ENCODE measurements at places on chromosomes 6 and 20.

GRCh38 chr20:9134346-9134745, 65.5 kb downstream of the PLCB4 start:
- H3K4me3 ChIP-seq = no peak overlapping the region
- no peak for DNase-seq
- H3K36me3 ChIP-seq = no peaks in the 10 kb centered on the region
- no peaks in the 10 kb centered on the region for H3K27me3 ChIP-seq
- no peaks in the 10 kb centered on the region for H3K4me1 ChIP-seq
- no peak overlapping the region for H3K27ac ChIP-seq

- H3K27ac ChIP-seq = no peak overlapping the region
- H3K4me1 ChIP-seq = no peaks in the 10 kb centered on the region
- H3K36me3 ChIP-seq = no peaks in the 10 kb centered on the region
- H3K27me3 ChIP-seq = no peaks in the 10 kb centered on the region
- no peak overlapping the region for H3K4me3 ChIP-seq
Measured at GRCh38 chr6:21856456-21856825, 262.9 kb downstream of the SOX4 start.

DNA sequence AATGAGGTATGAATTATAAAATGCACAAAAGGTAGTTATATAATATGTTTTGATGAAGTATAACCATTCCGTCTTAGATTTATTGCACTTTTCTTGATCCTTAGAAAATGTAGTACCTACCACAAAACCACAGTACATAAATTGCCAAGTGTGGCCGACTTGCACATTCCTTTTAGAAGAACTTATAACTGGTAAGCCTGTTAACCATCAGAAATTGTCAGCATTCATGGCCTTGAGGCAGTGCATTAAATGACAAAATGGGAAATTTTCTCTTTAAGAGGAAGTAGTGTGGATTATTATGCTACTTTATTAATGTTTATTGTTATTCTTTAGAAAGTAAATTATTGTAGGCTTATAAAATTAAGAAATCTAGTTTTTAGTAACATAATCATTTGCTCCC, 29.6 kb downstream of the TAB2 start:
- H3K4me3 ChIP-seq = no peak overlapping the region
- H3K36me3 ChIP-seq = no peaks in the 10 kb centered on the region
- H3K27ac ChIP-seq = no peak overlapping the region
- no peaks in the 10 kb centered on the region for H3K27me3 ChIP-seq

GRCh38 chr6:112218563-112218962, 35.8 kb downstream of the LAMA4 start:
- H3K4me1 ChIP-seq = no peaks in the 10 kb centered on the region
- no peaks in the 10 kb centered on the region for H3K36me3 ChIP-seq
- no peak overlapping the region for H3K27ac ChIP-seq
- H3K27me3 ChIP-seq = no peaks in the 10 kb centered on the region
- no peak for DNase-seq

DNA sequence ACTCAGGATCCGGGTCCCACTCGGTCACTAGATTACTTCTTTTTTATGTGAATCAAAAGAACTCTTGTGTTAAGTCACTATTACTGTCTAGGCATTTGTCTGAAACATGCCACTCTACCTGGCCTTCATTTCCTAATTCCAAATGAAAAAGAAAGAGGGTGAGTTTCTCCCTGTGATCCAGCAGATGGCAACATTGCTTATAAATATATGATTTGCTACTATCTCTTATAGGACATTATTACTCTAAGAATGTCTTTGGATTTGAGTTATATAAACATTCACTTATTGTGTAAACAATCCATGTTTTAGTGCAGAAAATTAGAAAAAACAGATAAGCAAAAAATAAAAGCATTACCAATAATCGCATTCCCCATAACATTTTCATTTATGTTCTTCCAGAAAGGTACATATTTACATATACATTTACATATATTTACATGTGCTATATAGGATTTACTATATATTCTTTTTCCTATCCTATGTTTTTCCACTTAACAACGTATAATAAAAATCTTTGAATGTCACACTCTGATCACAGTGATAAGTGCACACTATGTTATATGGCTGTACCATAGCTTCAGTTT, 66.9 kb downstream of the FAXC start:
- H3K27ac ChIP-seq = no peak overlapping the region
- DNase-seq = no peak

- no peak for DNase-seq
- H3K27ac ChIP-seq = no peak overlapping the region
- H3K4me3 ChIP-seq = no peak overlapping the region
- no peaks in the 10 kb centered on the region for H3K27me3 ChIP-seq
- H3K36me3 ChIP-seq = no peaks in the 10 kb centered on the region
Measured at GRCh38 chr6:165729307-165729936, 66.4 kb upstream of the PDE10A start.

DNA sequence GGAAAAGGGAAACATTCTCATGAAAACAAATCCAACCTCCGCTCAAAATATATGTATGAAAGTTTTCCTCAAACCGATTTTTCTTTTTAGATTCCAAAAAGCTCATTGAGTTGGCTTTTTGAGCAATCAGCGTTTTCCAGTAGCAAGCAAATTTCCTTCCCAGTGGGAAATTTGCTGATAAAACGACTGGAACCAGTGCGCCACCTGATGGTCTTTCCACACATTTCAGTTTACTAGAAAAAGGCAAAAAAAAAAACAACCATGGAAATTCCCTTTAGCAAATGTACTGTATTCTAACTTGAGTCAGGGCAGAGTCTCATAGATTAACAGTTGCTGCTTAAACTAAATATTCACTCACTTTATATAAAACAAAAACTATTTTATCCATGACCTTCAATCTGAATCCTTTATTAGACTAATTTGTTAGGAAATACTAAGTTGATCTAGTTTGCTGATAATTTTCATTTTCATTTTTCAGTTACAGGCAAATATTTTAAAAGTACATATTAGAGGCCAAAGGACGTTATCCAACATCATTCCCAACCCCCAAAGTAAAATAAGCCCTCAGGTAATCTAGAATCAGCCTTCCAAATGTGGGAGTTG, 271.5 kb downstream of the FOXA2 start:
- no peaks in the 10 kb centered on the region for H3K36me3 ChIP-seq
- H3K4me3 ChIP-seq = no peak overlapping the region
- H3K4me1 ChIP-seq = no peaks in the 10 kb centered on the region
- no peak for DNase-seq

DNA sequence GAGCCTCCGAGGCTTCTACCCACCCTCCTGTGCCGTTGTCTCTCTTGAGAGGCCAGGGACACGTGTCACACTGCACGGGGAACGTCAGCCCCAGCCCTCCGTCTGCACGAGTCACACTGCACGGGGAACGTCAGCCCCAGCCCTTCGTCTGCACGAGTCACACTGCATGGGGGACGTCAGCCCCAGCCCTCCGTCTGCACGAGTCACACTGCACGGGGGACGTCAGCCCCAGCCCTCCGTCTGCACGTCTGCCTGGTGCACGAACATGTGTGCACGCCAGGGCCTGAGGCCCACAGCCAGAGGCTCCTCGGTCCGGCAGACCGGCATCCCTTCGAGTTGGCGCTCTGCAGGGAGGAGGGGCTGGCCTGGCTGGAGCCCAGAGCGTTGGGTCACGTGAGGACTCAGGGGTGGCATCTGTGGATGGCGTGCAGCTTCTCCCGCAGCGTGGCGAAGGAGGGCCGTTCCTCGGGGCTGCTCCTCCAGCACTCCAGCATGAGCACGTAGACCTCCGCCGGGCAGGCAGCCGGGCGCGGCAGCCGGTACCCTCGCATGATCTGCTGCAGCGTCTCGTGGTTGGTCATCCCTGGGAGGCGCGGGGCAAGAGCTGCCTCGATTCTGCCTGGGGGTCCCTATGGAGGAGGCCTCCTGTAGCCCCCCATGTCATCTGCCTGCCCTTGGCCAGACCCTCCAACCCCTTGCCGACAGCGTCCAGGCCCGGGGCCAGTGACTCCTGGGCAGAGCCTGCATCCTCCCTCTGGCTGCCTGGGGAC, 3.4 kb upstream of the PTK6 start:
- no peak for DNase-seq
- H3K4me3 ChIP-seq = no peak overlapping the region
- H3K27me3 ChIP-seq = no peaks in the 10 kb centered on the region
- H3K27ac ChIP-seq = no peak overlapping the region
- peaks cover 31% of the 10 kb centered on the region for H3K4me1 ChIP-seq

DNA sequence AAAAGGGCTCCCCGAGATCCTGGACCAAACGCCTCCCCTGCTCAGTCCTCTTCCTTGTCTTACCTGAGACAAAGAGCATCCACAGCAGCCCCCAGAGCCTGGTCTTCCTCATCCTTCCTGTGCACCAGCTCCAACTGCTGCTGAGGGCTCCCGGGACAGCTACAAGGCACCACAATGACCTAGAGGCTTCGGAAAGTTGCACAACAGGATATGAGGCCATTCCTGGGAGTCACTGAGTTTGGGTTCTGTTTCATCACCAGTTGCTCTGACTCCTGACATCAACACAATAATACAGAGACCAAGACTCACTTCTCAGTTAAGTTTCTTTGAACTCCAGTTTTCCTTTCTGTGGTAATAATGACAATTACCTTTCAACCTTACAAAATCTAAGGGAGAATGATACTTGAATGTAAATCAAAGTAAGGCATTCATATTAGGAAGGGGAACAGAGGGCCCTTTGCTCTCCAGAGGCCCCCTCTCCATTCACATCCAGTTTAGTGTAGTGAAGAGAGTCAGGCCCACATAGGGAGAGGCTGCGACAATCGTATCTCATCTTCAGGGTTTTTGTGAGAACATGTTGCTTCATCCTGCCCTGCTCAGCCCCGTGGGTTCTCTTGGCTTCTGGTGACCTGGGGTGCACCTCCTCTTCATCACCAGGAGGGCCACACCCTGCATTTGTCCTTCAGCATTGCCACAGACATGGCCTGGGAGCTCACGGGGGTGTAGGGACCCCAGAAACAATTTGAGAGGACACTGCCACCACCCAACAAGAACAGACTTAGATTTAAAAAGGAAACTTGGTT, at the start of gene TREM1:
TREM1 (minus strand) TSS at position 139 of the 803 bp plus-strand sequence; CDS start at position 112, 27 bp downstream.
- no peak within 1 kb of the TSS for H3K27ac ChIP-seq
- H3K27me3 ChIP-seq = no peaks in the 10 kb centered on the region
- H3K4me3 ChIP-seq = no peak within 1 kb of the TSS
- no peaks in the 10 kb centered on the region for H3K4me1 ChIP-seq
- H3K36me3 ChIP-seq = no peaks in the 10 kb centered on the region
- DNase-seq = no peak

DNA sequence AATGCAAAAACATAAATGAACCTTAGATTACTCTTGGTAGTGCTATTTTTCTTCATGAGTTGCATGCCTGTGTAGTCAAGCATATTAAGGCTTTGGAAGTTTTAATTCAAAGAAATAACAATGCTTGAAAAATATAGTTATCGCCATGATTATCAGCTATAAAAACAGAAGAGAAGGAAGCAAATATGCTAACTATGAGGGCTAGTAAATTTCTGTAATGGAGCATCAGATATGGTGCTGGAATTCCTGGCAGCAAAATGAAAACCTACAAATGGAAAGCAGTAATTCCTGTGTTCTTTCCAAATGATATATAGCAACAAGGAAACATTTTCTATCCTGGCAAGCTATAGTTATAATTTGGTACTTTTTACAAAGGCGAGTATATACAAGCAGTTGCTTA, 29.7 kb downstream of the DOP1A start:
- no peak overlapping the region for H3K4me3 ChIP-seq
- H3K27me3 ChIP-seq = no peaks in the 10 kb centered on the region
- no peak overlapping the region for H3K27ac ChIP-seq
- H3K4me1 ChIP-seq = no peaks in the 10 kb centered on the region

DNA sequence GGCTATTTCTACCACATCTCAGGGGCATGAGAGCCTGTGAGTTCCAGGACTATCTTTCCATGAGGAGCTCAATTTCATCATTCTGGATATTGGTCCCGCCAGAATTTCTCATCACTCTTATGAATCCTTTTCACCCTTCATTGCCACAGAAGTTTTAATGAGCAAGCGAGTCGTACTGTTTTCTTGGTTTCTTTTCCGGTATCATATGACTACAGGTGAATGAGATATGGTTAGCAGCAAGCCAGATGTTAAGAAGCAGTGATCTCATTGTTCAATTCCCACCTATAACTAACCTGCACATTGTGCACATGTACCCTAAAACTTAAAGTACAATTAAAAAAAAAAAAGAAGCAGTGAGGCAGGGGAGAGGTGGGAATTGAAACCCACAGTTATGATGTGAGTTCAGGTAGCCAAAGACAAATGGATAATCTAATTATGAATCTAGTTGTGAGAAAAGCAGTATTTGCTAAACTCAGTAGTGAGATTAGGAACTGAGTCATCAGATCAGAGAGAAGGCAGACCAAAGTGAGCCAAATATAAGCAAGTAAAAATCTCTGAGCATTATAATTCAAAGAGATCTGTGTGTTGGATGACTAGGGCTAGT, 78.0 kb upstream of the ELOVL5 start:
- peaks cover 5% of the 10 kb centered on the region for H3K27me3 ChIP-seq
- H3K4me1 ChIP-seq = peaks cover 8% of the 10 kb centered on the region
- H3K36me3 ChIP-seq = no peaks in the 10 kb centered on the region
- no peak overlapping the region for H3K27ac ChIP-seq
- no peak for DNase-seq

DNA sequence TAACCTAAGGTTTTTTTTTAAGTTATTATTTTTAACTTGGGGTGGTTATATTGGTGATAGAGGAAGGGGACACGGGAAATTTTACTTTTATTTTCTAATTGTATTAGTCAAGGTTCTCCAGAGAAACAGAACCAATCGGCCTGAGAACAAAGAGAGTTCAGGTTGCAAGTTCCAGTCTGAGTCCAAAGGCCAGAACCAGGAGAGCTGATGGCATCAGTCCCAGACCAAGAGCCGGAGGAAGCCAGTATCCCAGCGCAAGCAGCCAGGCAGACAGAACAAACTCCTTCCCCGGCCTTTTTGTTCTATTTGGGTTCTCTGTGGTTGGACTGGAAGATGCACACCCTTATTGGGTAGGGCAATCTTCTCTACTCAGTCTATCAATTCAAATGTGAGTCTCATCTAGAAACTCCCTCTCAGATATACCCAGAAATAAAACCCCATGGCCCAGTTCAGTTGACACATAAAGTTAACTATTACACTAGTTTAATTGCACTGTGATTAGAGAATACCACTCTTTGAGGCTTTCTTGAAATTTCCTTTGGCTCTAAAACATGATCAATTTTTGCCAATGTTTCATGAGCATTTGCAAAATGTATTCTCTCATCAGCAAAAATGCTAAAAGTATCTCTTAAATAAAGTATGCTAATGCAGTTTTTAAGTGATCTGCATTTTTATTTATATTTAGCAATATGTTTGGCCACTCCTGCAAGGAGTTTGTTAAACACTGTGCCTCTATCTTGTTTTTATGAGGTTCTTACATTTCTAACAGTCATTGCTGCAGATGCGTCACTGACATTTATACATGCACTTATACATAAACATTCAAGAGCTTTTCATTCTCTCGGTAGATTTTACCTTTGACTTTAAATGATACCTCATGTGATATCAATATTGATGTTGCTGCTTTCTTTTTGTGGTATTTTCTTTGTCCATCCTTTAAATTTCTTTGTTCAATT, 103.2 kb upstream of the SSTR4 start:
- no peak for DNase-seq
- H3K4me3 ChIP-seq = no peak overlapping the region
- no peaks in the 10 kb centered on the region for H3K36me3 ChIP-seq
- no peaks in the 10 kb centered on the region for H3K4me1 ChIP-seq
